ENCODE measurements at places on chromosomes 5 and 9. TPM values are rescaled to one million over a fixed set of nuclear protein-coding genes. Genes with fewer than 3 reads are reported as not detected.
A peak's percentile ranks its signal among the peaks of the same experiment; 100 is the strongest.

GRCh38 chr5:77849308-77849900 lies 73.3 kb upstream of the TBCA start:
- no peak for DNase-seq

GRCh38 chr5:141512390-141512910 lies 23.6 kb downstream of the PCDHGC5 start:
- peak; percentile 20 for DNase-seq

Gene FAM169A
- total RNA-seq, result 3.9 TPM

Gene HSD17B3
- total RNA-seq, result 0.38 TPM

Gene PCDHA8
- total RNA-seq, result not detected
